ENCODE measurements at places on chromosomes 16 and 17.

DNA sequence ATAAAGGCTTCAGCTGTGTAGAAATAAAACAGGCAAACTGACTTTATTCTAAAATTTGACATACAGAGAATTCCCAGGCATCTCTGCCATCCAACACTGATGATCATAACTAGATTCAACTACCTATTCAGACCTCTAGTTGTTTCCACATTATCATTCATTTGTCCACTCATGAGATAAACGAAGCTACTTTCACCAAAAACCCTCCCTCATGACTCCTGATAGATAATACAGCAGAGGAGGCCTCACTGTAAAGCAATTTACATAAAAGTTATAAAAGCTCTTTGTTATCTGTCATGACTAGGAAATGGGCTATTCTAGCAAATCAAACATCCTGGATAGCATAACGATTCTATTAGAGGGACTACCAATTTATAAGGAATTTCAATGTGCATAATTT is 19.6 kb upstream of the RFFL start:
- no peak for DNase-seq

- DNase-seq = no peak
Measured at GRCh38 chr17:46020023-46020761, 21.1 kb downstream of the STH start.

DNA sequence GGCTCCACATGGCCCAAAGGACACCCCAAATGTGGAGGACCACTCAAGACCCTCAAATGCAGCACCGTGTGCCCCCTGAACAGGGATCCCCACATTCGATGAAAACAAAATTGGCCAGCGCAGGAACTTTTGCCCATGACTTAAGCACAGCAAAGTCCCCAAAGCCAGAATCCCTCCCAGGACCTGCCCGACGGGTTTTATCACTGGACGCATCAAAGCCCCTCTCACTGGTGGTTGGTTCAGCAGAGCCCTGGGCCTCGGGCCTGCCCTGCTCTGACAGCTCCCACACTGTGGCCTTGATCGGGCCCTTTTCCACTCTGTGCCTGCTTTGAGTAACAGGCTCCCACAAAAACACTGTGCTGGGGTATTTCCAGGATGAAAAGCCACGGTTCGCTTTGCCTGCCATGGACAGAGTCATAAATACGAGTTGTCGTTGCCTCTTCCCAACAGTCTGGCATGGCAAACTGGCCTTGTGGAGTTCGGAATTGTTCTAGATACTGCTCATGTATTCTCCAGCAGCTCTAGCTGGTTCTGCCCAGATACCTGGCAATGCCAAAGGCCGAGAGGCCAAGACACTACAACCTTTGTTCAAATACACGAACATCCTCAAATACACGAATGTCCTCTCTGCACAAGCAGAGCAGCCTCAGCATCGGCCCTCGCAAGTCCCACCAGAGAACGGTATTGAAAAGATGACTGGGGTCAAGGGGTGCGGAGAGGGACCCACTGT is 46.4 kb downstream of the TBC1D16 start:
- DNase-seq = no peak

- no peak for DNase-seq
Measured at GRCh38 chr16:21179126-21179982, 20.9 kb downstream of the LDAF1 start.

- DNase-seq = no peak
Measured at GRCh38 chr17:47225436-47225858, 16.3 kb downstream of the MYL4 start.

DNA sequence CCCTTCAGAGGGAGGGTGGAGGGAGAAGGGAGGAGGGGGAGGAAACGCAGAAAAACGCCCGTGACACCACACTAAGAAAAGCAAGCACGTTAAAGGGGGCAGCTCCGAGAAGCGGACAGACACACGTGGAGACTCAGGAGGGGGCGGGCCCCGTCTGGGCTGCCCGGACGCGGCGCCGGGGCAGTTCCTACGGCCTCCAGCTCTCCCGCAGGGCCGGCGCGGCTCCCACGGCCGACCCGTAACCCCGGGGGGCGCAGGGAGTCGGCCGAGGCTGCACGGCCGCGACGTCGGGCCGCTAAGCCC is 362 bp downstream of the KLHDC4 start:
- no peak for DNase-seq

GRCh38 chr16:23893986-23894385 is 58.2 kb downstream of the PRKCB start:
- no peak for DNase-seq

DNA sequence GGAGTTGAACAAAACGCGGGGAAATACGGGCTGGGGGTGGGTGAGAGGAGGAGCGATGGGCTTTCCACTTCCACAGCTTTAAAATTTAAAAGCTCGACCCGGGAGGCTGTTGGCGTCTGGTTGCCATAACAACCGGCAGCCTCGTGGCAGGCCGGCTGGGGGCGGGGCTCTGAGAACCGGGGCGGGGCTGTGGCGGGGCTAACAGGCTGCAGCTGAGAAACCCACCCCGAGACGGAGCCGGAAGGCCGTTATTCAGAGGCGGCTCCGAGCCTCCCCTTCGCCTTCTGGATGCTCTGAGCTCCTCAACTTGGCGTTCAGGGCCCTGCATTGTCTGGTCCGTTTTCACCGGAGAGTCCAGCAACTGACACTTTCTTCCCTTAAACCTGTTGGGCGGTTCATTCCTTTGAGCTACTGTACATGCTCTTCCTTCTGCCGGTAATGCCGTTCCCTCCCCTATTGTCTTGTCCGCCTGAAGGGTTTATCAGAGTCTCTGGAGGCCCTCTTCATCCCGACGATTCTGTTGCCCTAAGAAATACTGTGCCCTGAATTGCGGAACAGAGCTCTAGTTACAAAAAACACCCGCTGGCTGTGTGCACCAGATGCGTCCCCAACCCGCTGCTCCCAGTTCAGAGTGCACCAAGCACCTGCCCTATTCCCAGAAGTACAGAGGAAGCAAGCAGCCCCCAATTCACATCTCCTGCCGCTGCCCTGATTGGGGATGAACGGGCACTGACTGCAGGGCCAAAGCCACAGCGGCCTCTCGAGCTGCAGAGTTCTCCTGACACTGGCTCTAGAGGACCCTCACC is 596 bp downstream of the DNAAF8 start:
- peak; percentile 74 for DNase-seq

- DNase-seq = no peak
Measured at GRCh38 chr17:32488177-32488542, 1.4 kb downstream of the CDK5R1 start.

- DNase-seq = no peak
Measured at GRCh38 chr17:81063106-81064093, 28.4 kb downstream of the BAIAP2 start.

GRCh38 chr16:85751698-85752501 is 1.0 kb upstream of the C16orf74 start:
- no peak for DNase-seq

GRCh38 chr16:66928702-66929388 is 3.5 kb upstream of the RRAD start:
- DNase-seq = no peak

DNA sequence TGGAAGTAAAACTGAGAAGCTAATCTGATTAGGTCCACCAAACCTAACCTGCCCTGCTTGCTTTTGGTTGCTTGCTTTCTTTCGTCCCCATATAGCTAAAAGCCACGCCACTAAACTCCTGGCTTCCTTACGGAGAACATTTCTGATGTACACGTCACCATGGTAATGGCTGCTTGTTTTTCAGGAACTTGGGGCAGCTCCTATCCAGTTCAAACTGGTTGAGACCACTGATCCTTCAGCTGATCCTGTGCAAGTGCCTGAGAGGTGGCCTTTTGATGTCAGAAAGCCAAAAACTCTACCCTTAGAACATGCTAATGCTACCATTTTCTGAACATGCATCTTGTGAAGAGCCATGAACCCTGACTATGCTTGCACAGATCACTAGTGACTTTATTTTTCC is 14.4 kb upstream of the DHRS7C start:
- no peak for DNase-seq

- DNase-seq = peak; percentile 46
Measured at GRCh38 chr17:37744961-37745800, at the start of gene HNF1B. HNF1B (minus strand) TSS chr17:37745059; CDS start chr17:37744884, 175 bp downstream.

DNA sequence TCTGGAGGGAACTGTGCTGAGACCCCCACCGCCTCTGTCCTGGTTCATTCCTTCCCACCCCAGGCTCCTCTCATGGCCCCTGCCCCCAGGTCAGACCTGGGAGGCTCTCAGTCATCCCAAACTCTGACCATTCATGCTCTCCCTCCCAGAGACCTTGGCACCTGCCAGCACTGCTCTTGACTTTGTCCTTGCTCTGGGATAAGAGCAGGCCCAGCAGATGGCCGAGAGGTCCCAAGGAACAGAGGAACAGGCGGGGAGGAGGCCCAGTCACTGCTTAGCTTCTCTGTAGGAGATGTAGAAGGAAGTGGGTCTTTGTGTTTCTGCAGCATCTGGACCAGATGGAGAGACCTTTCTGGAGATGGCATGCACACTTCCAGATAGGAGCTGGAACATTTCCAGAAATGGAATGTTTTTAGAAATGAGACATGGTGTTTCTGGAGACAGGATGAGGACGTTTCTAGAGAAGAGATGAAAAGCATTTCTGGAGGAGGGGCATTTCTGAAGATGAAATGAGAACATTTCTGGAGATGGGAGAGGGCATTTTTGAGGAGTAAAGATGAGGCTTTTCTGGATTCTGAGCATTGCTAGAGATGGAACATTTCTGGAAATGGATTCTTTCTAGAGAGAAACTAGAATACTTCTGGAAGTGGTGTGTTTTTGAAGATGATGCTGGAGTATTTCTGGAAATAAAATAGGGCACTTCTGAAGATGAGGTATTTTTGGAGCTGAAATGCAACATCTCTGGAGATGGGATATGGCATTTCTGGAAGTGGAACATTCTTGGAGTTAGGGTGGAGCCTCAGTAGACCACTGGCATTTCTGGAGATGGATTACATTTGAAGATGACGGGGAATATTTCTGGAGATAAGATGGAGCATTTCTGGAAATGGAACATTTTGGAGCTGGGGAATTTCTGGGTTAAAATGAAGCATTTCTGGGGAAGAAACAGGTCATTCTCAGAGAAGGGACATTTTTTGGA is 55.2 kb downstream of the RAI1 start:
- no peak for DNase-seq

DNA sequence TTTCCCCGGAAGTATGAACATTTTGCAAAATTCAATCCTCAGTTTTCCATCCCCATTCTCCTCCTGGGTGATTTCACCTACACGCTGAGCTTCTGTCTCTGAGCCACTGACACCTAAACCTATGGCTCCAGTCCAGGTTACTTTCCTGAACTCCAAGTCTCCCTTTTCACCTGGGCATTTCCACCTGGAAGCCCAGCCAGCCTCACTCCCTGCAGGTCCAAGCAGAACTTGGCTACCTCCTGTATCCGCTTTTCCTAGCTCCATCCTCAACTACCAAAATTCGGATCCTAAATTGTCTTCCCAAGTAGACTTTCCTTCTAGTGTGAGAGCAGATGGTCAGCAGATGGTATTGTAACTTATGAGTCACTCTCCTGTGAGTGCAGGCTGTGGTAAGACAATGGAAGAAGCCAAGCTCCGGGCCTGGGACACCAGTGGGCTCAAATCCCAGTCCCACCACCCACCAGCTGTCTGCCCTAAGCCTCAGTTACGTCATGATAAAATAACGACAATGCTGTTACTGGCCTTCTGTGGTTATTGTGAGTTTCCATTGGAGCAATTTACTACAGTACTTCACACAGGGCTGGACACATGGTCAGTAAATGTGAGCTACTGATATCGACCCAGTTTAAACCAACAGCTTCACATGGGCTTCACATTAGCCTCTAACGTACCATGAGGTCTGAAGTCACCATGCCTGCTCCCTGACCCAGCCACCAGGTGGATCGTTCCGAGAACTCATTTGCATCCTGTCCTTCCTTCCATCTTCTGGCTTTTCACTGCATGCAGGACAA is 33.3 kb downstream of the PECAM1 start:
- DNase-seq = no peak

GRCh38 chr16:67641779-67642708 is 2.9 kb upstream of the CARMIL2 start:
- DNase-seq = no peak

GRCh38 chr16:79469999-79470398 is 130.5 kb downstream of the MAF start:
- DNase-seq = no peak

DNA sequence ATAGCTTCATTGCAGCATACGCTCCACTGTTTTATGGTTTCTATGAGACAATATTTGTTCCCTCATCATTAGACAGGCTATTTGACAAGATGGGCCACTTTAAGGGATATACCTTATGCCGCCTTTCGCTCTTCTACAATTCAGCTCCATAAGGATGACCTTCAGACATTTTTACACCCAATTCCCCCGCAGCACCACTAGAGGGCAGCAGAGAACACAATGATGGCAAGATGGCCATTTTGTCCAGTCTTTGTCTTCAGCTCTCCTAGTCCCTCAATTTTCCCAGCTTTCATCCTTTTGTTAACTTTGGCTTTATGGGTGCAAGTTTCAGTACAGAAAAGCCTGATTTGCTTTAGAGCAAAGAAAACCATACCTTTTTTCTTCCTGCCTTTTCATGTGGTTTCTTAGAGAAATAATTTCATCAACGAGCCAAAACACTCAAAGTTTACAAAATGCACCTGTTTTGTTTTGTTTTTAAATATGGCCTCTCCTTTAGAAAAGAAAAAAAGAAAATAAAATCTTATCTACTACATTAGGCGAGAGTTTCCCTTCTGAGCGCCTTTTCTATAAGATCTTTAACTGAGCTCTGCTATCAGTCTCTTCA is 355.3 kb downstream of the TOX3 start:
- DNase-seq = peak; percentile 72

GRCh38 chr16:86697715-86698114 is 119.4 kb downstream of the FOXL1 start:
- DNase-seq = no peak

DNA sequence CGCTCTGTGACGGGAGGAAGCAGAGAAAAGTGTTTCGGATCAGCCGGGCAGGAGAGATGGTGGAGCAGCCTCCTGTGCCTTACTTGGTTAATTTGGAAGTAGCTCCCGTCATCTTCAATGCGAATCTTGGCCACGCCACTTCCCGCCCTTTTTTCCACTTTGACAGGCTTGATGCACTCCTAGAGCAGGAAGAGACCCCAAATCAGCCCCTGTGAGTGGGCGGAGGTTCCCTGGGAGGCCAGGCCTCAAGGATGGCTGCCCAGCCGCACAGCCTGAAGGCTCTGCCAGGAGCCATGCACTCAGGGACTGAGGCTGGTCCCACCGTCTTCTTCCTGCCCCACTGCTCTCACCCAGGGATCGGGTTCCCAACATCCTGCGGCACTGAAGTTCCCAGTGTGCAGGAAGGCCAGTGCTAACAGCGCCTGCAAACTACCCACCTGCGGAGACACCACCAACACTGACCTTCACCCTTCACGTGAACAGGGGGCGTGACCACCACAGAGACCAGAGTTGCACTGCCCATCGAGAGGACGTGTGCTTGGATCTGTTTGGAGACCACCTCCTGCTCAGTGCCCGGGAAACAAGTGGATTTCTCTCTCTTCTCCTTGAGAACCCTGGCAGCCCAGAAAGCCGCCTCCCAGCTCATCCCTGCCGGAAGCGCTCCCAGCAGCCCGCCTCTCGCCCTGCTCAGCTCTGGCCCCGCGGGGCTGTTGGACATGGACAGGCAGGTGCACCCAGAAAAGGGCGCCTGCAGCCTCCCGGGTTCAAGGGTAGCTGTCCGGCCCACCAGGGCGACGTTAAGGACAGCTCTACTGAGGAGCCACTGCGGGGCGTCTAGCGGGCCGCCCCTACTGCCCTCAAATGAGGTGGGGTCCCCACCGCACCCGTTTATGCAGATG is 988 bp downstream of the CIAO3 start:
- no peak for DNase-seq

Data from renal cortex interstitium (tissue), 15 donors.